ENCODE measurements at places on chromosomes 1 and 21.

GRCh38 chr1:94627771-94628498, 86.4 kb upstream of the F3 start:
- no peak for DNase-seq

- DNase-seq: peak; percentile 64
Measured at GRCh38 chr1:87292684-87293493, 35.8 kb upstream of the LMO4 start.

DNA sequence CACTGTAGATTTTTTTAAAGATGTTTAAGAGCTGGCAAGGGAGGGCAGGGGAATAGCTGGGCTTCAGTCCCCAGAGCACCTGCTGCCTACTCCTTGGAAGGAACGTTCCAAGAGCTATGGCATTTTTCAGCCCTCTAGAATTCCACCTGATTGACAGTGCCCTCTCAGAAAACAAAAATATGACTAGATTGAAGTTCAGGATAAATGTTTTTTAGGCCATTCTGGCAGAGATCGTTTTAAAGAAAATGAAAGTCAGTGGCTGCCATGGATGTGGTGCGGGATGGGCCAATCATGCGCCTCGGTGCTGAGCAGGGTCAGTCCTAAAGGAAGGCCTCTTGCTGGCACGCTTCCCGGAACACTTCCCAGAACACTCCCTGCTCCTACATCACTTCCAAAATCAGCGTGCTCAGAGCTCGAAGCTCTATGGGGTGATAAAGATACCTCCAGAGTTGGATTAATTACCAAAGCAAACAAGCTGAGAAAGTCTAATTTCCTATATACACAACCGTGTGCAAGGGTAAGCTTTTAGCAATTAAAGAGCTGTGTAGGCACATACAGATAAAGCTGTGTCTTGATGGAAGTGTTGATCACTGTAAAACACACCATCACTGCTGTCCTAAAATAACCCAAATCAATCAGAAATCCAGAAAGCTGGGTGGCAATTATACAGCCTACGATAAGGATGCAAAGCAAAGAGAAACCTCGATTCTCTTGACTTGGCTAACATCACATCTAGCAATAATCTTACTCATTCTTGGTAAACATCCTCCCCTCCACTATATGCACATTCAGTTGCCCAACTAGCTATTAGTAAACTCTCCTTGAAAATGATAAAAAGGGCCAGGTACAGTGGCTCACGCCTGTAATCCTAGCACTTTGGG, 34.6 kb downstream of the TGFBR3 start:
- DNase-seq: no peak

- DNase-seq: peak; percentile 61
Measured at GRCh38 chr21:33268737-33269441, 2.7 kb downstream of the IL10RB start.

- peak; percentile 63 for DNase-seq
Measured at GRCh38 chr21:34029743-34030528, 43.4 kb upstream of the MRPS6 start.

DNA sequence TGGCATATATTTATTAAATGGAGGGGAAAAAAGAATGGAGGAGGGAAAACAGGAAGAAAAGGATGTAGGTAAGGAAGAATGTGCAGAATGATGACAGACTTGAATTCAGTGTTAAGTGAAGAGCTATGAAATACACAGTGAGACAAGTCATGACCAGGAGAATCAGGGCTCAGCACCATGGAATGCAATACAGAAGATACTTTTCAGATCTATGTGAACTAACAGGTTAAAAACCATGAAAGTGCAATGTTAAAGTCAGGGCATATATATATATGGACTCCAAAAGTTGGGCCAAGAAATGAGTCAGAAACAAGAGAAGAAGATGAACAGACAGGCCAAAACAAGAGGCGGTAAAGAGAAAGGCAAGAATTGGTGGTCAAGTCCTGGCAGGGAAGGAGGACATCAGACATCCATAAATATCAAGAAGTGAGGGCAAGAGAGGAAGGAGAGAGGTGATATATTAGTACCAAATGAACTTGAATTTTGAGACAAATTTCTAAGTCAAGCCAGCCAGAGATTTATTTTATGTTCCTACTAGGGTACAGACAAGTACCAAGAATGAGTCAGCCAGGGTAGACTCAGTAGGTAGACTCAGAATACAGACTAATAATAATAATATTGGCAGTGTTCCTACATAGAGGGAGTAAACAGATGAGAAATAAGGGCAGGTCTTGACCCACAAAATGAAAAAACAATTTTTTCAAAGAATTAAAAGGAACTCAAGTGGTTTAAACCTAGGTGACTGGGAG, 39.5 kb upstream of the MCOLN3 start:
- DNase-seq: no peak

DNA sequence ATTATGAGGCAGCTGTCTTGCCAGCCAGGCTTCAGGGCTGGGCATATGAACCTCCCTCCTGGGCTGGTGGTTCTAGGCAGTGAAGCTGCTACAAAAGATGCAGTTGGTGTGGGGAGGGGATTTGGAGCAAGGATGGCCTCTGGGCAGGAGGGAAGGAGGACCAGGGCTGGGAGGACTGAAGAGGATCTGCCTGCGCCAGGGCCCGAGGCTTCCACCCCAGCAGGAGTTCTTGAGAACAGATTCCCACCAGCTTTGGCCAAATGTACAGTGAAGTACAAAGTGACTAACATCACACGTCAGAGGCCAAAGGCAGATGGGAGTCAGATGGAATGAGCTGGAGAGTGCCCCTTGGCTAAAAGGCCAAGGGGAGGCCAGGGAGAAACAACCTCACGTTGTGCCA, 62.4 kb downstream of the DDX20 start:
- no peak for DNase-seq

DNA sequence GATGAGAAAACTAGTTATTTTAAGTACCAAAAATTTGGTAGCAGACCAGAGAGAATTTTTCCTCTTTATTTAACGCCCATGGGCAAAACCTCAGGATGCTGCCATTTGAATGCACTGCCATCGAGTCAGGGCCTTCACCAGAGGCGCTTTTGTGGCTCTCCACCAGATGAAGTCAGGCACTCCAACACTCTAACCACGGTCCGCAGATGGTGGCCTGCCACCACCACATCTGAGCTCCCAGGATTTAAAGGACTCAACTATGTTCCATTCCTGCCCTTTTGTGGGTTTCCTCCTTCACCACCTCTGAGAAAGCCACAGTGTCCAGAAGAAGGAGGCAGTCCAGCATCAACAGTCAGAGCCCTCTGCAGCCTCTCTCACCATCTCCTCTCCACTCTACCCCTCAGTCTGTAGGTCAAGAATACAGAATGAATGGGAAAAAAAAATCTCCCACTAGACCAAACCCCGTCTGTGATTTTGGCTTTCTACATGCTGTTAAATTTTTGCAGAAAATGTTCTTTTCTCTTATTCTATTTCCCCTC, 647.4 kb downstream of the USP25 start:
- no peak for DNase-seq

- DNase-seq: no peak
Measured at GRCh38 chr21:32311621-32312020, 13.0 kb downstream of the MRAP start.

- DNase-seq: no peak
Measured at GRCh38 chr1:99265124-99265523, 832 bp downstream of the PLPPR4 start.

DNA sequence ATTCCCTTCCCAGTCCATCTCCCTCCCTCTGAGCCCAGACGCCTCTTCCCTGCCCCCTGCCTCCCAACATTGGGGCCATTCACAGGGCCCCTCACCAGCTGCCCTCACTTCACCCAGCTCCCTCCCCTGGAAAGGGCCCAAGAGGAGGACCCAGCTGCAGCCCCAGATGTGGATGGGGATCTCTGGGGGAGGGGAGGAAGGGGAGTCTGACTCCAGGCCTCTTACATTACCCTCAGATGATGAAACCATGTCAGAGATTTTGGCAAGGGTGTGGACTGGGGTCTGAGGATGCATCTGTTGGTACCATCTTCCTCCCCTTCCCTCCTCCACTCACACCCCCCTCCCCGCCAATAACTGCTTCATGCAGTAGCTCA, 1.1 kb upstream of the KIF21B start:
- no peak for DNase-seq

DNA sequence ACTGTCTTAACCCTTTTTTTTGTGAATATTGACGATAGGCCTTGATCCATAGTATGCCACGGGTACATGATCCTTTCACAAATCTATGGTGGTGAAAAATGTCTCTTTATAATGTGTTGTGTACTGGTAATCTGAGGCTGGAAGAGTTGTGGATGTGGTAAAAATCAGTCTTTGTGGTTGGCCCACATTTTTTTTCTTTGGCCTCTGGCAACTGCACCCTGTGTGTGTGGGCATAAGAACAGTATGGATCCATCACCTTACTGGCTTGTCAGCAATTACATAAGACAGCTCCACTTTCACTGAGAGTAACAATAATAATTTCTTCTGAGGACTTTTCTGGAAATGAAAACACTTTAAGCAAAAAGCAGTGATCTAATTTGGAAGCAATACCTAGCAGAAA, 101.6 kb downstream of the GABPA start:
- DNase-seq: no peak

- no peak for DNase-seq
Measured at GRCh38 chr1:94456736-94457135, 38.5 kb downstream of the ABCD3 start.

- no peak for DNase-seq
Measured at GRCh38 chr1:211571998-211572397, 7.0 kb downstream of the SLC30A1 start.

- DNase-seq: no peak
Measured at GRCh38 chr1:111593403-111594305, 25.9 kb upstream of the RAP1A start.

DNA sequence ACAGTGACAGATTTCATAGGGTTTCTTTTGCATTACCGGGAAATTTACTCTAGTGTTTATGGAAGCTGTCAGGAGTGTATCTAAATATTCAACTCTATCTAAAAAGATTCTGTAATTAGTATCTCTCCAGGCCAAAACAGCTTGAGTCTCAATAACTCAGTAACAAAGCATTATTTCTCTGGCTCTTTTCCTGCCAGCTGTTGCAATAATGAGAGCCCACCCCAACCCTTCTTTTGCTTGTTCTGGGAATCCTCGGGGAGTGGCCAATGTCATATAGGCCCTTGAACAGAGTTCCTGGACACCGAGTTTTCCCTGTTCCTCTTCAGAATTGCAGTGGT, 120.1 kb upstream of the SGIP1 start:
- no peak for DNase-seq

DNA sequence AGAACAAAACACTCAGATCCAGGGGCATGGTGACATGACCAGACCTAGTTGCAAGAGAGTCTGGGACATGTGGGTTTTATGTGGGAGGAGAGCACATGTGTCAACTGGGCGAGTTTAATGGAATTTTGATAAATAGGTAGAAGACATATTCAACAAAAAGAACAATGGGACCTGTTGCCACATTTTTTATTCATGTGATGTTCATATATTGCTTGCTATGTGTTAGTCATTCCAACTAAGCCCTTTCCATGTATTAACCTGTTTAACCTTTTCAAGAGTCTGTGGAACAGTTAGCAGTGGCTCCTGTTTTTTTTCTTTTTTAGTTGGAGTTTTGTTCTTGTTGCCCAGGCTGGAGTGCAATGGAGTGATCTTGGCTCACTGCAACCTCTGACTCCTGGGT, 30.1 kb upstream of the CSF3R start:
- no peak for DNase-seq

DNA sequence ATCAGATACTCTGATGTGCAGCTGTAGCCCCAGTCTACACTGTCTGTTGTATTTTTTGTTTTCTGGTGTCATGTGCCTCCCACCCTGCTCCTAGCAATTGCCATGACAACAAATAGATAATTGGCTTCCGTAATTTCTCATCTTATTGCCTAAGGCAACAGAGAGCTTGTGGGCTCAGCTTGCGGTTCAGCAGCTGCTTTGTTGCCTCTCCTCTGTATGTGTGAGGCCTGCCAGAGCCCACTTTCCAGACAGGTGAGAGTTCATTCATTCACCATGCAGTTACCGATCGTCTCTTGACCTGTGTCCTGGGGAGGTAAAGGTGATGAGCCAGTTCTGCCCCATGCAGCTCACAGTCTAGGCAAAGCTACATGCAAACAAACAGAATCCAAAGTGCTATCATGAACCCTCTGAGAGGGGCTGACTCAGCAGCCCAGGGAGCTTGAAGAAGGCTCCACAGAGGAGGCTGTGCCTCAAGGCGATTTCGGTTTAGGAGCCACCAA, 11.9 kb downstream of the LGALS8 start:
- DNase-seq: no peak

DNA sequence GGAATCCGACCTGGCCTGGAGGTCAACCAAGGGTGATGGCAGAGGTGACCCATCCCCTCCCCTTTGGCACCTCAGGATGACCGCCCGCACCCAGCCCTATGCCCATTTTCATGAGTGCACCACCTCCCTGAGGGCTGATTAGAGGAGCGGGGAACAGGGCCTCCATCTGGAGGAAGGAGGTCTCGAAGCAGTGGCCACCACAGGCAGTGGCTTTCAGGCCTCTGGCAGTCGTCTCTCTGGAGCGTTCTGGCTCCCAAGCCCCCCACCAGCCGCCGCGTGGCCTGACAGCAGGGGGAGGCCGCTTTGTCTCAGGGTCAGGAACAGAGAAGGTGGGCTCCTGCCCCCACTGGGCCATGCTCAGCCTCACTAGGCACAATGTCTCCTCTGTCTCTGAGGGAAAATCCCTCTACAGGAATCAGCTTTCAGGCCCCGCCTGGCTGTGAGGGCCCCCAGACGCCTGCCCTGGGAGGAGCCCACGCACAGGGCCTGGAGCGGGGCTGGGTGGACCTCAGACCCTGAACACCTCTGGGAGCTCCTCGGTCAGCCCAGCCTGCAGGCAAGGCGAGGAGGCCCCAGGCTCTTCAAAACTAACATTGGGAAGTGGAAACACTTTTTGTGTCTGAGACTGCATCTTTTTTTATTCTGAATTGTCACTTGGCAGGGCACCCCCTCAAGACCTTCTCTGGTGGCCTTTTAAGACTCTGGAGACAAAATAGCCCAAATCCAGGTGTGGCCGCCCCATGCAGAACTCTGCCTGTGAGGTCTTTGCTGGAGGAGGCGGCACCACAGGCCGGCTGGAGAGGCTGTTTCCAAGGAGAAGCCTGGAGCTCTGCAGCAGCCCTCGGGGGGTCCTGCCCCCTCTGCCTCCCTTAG, 127.7 kb upstream of the ARHGEF16 start:
- no peak for DNase-seq

DNA sequence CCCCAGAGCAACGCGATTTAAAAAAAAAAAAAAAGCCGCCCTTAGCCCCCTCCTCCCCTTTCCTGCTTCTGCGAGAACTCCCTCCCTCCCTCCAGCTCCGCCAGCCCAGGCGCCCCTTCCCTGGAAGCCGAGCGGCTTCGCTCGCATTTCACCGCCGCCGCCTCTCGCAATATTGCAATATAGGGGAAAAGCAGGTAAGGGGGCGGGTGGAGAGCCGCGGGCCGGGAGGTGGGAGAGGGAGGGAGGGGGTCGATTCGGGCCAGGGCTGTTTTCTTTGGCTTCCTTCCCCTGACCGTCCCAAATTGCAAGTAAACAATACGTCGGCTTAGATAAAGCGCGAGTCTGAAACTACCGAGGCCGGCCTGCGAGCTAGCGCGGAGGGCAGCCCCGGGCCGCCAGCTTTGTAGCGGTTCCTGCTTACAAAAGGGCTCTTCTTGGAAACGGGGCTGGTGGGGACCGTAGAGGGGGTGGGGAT, 408 bp downstream of the LMO4 start:
- DNase-seq: peak; percentile 64

GRCh38 chr1:69485616-69486015, 82.1 kb upstream of the LRRC7 start:
- no peak for DNase-seq

- no peak for DNase-seq
Measured at GRCh38 chr1:106217765-106218164, 838.7 kb upstream of the PRMT6 start.

- DNase-seq: peak; percentile 72
Measured at GRCh38 chr1:923131-923990, at the start of gene SAMD11. TSS of gene SAMD11 (plus strand) at chr1:923923. CDS start at chr1:924432, 509 bp downstream.

GRCh38 chr1:108728327-108728923, 15.7 kb downstream of the FNDC7 start:
- no peak for DNase-seq
